ENCODE measurements at places on chromosomes 5 and 9.

GRCh38 chr5:140181525-140181924 lies 6.5 kb downstream of the CYSTM1 start:
- no peak for DNase-seq

DNA sequence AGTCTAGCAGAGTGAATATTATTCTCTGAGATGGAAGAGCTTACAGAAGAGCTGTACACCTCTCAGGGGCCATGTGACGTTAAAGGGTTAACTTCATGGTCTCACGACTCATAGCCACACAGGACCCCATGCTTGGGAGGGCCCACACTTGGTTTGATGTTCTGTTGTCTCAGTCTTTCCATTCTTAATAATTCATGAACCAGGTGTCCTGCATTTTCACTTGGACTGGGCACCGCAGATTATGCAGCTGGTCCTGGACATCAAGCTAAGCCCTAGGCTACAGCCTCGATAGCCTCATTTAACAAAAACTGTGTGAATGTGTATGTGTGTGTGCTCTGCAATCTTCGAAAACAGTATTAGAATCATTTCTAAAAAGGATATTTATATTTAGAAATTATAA lies 323.5 kb downstream of the PLK2 start:
- no peak for DNase-seq

- no peak for DNase-seq
These were observed 91.1 kb upstream of the FBN2 start for GRCh38 chr5:128629157-128629556.

- no peak for DNase-seq
These were observed 47.8 kb downstream of the PLPP7 start for GRCh38 chr9:131337131-131337848.

DNA sequence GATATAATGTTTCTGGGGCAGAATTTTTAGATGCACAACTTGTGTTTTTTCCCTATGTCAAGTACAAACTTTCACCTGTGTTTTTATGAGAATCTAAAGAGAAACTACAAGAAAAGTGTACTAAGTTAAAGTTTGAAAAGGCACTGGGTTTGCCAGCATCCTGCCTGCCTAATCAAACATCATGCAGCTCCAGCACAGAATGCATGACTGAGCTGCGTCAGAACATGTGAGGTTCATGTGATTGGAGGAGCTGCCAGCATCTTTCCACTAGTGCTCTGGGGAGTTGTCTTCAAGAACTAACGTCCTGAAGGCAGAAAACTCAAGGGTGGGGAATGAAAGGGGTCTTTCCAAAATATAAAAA lies 46.1 kb upstream of the RIC1 start:
- DNase-seq, result no peak

GRCh38 chr9:96173640-96174039 lies 128.3 kb downstream of the HSD17B3 start:
- DNase-seq, result no peak

GRCh38 chr9:127580879-127581475 lies 31.1 kb upstream of the STXBP1 start:
- DNase-seq, result no peak

DNA sequence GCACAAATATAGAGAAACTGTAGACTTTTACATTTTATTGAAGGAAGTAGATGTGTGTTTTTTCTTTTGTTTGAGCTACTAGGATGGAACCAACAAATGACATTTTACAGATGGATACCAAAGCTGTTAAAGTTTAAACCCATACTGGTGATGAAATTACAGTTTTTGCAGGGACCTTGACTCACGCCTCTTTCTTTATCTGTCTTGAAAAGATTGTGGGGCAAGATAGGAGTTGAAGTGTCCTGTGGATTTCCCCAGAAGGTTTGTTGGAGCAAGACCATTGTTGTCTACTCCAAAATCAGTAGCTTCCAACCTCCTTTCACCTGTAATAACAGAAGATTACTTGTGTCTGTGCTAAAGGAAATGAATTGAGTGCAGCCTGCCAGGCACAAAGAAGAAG lies 4.1 kb upstream of the C5orf63 start:
- DNase-seq, result no peak

DNA sequence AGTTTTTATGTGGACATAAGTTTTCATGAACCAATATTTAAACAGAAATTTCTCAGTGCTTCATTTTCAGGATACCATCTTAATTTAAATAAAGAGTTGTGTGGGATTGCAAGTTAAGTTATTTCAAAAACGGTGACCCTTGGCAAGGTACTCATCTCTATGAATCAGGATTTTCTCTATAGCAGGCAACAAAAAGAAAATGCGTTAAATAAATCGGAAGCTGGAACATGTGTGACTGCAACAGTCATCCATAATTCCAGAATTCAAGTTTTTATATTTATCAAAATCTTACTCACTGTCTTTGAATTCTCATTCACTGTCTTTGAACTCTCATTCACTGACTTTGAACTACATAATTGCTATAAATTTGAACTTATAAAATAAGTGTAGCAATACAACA lies 5.8 kb upstream of the RECK start:
- DNase-seq, result no peak

DNA sequence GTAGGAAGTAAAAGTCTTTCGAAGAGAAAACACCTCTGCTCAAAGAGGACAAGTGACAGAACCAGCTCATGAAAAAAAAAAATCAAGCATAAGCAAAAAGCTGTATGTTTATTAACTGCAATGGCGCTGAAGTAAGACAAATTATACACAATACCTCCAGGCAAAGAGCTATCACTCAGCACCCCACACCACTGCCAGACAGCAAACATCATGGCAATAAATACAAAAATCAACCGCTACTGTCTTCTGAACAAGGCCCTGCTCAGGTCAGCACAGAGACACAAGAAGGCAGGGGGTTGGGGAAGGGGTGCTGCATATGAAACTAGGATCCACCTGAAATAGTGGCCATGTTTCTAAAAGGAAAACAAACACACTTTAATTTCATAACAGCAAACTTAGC lies 50.4 kb downstream of the MAPKAP1 start:
- DNase-seq, result no peak

GRCh38 chr5:92017776-92018175 lies 634.7 kb upstream of the ARRDC3 start:
- DNase-seq, result no peak

- DNase-seq, result no peak
These were observed 94.0 kb upstream of the RAPGEF1 start for GRCh38 chr9:131833906-131834305.

DNA sequence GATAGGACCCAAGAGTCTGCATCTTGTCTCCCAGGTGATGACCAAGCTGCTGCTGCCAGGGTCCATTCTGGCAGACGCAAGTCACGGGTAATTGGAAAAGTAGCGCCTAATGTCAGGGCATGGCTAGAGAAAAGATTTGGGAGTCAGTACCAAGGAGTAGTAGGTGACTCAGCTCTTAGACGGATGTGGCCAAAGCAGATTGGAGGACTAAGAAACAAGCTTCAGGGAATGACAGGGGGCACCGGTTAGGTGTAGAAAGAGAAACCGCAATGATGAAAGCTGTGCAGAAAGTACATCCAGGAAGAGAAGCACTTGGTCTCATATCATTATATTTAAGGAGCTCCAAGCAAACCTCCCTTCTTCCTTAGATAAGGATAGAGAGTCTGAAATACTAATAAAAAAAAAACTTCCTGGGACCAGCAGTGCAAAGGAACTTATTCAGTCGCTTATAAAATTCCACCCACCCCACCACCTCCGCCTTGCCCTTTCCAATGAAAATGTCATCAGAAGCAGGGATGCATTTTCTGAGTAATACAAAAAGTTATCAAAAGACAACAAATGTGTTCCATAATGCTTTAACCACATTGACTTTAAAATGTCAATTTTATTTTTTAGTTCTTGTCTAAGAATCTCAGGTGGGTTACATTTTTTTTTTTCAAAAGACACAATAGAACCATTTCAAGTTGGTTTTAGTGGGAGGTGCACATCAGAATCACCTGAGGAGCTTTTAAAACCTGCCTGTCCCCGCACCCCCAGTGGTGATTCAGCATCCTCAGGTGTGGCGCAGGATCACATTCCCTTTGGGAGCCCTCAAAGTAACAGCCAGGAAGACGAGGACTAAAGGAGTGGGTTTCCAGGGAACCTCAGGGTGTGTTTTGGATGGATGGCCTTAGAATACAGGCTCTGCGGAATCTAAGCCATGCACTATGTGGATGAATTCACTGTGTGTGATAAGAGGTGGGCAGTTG lies 31.2 kb downstream of the PTPN3 start:
- no peak for DNase-seq

- no peak for DNase-seq
These were observed 900 bp upstream of the HAVCR2 start for GRCh38 chr5:157109744-157110143.

GRCh38 chr5:130978475-130978874 lies 186.6 kb downstream of the HINT1 start:
- DNase-seq, result no peak

- no peak for DNase-seq
These were observed 10.3 kb upstream of the CD180 start for GRCh38 chr5:67206929-67207328.

DNA sequence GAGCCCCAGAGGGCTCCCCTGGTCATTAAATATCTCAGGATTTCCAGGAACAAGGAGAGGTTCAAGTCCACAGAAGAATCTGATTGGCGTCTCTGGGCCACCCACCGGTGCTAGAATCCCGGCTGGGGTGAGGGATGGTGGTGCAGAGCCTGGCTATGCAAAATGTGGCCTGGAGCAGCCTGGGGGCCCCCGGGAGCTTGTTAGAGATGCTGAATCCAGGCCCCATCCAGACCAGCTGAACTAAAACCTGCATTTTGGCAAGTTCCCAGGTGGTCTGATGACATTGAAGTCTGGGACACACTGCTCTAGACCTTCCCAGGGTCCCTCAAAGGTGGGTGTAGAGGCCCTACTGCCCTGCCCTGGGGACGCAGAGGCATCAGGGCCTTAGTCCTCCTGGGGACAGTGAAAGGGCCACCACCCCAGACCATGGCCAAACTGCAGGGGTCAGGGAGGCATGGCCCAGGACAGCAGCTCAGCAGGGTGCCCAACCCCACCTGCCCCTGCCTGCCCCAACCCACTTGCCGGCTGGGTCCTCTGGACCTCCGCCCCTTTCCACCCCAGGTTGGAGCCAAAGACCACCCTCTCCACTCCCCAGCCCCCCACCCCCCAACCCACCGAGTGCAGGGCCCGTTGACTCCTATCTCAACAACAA lies 34.7 kb downstream of the ADAMTS2 start:
- no peak for DNase-seq

DNA sequence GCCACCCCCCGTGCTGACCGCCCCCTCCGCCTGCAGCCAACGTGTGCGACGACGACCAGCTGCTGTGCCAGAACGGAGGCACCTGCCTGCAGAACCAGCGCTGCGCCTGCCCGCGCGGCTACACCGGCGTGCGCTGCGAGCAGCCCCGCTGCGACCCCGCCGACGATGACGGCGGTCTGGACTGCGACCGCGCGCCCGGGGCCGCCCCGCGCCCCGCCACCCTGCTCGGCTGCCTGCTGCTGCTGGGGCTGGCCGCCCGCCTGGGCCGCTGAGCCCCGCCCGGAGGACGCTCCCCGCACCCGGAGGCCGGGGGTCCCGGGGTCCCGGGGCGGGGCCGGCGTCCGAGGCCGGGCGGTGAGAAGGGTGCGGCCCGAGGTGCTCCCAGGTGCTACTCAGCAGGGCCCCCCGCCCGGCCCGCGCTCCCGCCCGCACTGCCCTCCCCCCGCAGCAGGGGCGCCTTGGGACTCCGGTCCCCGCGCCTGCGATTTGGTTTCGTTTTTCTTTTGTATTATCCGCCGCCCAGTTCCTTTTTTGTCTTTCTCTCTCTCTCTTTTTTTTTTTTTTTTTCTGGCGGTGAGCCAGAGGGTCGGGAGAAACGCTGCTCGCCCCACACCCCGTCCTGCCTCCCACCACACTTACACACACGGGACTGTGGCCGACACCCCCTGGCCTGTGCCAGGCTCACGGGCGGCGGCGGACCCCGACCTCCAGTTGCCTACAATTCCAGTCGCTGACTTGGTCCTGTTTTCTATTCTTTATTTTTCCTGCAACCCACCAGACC lies 80.2 kb downstream of the NTNG2 start:
- no peak for DNase-seq

GRCh38 chr9:38026021-38026809 lies 42.8 kb downstream of the SHB start:
- no peak for DNase-seq

GRCh38 chr9:79264511-79265355 lies 307.0 kb upstream of the TLE4 start:
- no peak for DNase-seq

DNA sequence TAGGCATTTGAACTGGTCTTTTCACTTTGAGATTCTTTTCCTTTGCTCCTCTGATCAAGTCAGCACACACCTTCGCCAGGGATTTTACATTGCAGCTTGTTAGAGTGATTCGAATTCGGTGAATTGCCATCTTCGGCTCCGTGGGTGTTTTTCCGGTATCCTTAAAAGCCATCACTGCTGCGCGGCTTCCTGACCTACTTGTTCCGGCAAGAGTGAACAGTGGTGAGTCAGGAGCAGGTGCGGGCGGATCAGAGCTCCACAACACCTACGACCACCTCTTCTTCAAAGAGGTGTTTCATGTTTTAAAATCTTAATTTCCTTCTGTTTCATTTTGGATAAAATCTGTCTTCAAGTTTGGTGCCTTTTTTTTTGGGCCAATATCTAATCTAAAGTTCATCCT lies 134.6 kb downstream of the TMC1 start:
- no peak for DNase-seq

- DNase-seq, result no peak
These were observed 35.5 kb downstream of the PLPP7 start for GRCh38 chr9:131324736-131325679.

GRCh38 chr9:131641618-131642495 lies 96.5 kb downstream of the PRRT1B start:
- DNase-seq, result no peak

DNA sequence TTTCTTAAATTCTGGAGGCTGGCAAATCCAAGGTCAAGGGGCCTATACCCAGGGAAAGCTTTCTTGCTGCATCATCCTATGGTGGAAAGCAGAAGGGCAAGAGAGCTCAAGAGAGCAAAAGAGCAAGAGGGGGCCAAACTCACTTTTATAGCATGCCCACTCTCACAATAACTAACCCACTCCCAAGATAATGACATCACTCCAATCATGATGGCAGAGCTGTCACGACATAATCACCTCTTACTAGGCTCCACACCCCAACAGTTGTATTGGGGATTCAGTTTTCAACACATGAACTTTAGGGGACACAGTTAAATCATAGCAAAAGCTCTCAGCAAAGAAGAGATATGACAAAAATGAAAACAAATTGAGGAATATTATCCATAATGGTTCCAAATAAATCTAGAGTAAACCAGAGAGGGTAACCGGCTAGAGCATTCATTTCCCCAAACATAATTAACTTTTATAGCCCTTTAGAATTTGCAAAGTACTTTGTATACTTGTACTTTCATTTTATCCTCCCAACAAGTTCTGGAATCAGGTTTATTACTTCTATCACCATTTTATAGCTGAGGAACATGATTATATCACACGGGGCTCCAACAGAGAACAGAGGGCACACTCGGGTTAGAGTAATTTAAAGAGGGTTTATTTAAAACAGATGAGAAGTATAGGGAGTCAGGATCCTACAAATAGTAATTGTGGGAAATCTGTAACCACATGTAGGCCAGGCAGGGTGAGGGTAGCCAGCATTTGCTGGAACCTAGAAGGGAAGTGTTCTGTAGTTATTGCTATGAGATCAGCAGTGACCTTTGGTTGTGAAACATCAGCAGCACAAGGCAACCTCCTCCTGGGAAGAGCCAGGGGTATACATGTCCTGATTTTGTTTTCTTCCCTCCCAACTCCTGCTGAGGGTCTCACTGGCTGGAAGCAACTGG lies 7.2 kb upstream of the TARS1 start:
- no peak for DNase-seq
